ENCODE measurements at places on chromosomes 2 and 18.

GRCh38 chr2:33488715-33489540 is 12.5 kb downstream of the RASGRP3 start:
- no peak for DNase-seq

DNA sequence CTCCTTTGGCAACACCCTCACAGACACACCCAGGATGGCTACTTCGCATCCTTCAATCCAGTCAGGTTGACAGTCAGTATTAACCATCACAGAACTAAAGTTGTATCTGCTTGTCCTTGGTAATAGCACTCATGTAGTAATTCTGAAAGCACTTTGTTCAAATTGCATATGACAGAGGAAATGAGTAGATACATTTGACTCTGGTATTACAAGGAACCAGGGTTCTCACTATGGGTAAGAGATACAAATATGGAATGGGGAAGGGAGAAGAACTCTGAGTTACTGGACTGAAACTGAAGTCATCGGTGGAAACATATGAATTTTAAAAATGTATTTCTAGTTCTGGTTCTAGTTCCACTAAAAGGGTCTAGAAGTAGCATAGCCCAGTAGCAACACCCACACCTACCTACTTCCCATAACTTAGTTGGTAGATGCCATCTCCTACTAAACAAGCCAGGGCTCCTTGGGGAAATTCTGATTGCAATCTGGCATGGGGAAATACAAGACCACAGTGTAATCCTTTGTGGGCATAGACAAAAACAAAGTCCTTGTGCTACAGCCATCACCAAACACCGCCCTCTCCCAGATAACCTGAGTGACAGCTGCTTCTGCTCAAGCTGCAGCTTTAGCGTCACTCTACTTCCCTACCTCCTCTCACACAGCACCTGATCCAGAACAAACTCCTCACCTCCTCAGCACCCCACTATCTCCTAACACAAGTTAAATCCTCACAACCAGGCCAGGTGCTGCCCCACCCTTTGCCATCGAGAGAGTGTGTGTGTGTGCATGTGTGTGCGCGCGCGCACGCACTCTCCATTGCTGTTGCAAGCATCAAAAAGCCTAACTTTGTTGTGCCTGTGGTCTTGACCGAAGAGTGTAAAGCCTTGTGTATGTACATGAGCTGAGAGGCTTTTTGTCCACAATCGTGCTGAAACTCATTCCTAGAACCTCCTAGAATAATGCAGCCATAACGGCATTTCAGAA is 31.4 kb upstream of the CD226 start:
- DNase-seq: no peak

DNA sequence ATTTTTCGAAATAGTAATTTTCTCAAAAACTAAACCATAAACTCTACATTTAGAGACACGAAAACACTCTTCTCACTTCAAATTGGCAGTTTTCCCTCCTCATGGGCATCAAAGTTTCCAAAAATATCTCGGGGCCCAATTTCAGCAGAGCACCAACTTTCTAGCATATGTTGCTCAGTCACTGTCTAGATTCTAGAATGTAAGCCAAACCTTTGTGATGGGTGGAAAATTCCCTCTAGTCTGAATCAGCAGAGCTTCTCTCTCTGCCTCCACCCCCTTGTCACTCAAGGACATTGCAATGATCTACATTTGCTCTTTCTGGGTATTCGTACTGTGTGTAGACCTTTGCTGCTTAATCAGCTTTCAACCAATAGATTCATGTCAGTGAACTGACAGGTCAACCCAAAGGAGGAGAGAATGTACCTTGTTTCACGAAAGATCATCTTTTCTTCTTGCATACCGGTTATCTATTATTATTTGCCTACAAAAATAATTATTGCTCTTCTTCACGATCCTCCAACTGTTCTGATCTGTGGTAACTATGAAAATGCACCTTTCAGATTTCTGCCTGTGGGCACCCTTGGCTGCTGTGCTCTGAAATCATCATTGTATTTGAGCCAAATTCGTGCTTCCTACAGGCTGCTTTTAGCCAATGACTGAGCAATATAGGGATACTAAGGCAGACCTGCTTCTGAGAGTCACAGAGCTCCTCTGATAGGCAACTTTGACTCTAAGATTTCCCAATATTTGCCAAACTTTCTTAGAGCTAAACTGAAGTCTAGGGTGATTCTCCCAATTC is 38.7 kb upstream of the GLS start:
- DNase-seq: no peak

- DNase-seq: no peak
Observed at GRCh38 chr2:239586651-239587310, 186.0 kb upstream of the HDAC4 start.

DNA sequence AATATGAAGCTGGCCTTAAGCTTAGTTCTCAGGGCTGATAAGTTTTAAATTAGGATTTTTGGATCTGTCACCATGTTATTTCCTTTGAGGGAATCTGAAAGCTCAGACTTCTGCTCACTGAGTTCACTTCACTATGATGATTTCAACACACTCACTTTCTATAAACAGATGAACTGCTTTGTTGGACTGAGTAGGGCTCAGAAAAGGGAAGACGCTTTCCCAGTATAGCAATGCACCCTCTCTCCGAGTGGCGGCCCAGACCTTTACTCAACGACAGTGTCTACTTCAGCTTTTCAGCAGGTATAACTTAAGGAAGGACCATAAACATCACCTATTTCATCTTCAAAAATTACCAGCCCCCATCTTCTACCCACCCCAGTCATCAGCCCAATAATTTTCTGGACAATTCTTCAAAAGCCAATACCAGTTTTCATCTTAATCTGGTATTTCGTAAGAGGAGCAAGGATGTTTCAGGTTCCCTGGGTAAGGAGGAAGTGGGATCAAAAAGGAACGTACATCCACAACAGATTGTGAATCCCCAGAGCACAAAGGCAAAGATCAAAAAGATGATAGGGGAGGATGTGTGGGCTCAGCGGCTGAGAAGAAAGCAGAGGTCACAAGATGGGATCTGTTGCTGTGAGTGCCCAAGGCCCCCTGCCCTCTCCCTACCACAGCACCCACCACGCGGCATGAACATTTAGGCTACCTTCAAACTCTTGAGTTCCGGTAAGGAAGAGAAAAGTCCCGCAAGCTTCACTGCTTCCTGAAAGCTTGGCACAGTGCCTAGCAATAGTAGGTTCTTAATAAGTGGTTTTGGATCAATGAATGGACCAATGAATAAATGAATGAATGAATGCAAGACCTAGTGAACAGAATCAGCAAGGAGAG is 41.9 kb downstream of the LPIN2 start:
- DNase-seq: no peak

DNA sequence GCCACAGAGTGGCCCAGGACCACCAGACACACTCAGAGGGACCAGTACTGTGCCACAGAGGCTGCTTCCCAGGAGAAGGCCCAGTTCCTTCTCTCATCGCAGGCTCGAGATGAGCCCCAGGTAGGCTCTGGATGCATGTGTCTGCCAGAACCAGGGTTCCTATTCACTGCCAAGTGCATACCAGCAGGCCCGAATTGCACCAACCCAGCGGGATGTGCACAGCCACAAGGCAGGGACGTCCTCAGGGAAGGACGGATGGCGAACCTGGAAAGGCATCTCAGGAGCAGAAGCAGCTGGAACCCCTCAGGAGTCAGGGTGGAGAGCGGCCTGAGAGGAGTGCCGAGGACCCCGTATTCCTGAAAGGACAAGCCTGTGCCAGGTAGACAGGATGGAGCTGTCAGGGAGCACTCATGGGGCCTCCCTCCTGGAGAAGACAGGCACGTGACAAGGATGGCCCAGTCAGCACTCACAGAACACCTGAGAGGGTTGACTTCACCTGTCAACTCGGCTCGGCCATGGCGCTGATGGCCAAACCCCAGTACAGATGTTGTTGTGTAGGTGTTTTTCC is 73.7 kb downstream of the PTGR3 start:
- DNase-seq: no peak

GRCh38 chr2:10355471-10356438 is 53.1 kb downstream of the HPCAL1 start:
- no peak for DNase-seq

- DNase-seq: no peak
Observed at GRCh38 chr18:53796040-53796729, 428.3 kb downstream of the MBD2 start.

DNA sequence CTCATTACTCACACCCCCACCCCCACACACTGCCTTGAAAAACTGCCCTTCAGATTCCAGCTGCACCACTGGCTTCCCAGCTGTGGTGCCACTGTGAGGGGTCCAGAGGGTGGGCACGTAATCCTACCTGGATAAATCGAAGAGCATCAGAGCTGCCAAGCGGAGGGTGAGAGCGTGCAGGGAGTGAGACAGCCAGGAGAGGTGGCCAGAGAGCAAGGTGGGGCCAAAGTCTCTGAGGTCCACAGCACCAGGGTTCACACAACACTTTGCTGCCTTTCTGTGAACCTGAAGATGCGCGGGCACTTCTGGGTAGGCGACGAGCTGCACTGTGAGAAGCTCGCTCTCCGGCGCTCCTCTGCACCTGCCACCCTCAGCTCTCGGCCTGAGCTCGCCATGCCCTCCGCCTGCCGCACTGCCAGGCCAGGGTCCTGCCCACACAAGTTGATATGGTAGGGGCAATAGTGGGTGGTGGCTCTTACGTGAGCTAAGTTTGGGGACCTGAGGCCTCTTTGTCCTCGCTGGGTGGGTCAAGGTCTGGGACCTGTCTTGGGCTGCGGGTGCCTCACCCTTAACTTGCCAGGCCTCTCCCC is 83.9 kb downstream of the MARCO start:
- DNase-seq: no peak

DNA sequence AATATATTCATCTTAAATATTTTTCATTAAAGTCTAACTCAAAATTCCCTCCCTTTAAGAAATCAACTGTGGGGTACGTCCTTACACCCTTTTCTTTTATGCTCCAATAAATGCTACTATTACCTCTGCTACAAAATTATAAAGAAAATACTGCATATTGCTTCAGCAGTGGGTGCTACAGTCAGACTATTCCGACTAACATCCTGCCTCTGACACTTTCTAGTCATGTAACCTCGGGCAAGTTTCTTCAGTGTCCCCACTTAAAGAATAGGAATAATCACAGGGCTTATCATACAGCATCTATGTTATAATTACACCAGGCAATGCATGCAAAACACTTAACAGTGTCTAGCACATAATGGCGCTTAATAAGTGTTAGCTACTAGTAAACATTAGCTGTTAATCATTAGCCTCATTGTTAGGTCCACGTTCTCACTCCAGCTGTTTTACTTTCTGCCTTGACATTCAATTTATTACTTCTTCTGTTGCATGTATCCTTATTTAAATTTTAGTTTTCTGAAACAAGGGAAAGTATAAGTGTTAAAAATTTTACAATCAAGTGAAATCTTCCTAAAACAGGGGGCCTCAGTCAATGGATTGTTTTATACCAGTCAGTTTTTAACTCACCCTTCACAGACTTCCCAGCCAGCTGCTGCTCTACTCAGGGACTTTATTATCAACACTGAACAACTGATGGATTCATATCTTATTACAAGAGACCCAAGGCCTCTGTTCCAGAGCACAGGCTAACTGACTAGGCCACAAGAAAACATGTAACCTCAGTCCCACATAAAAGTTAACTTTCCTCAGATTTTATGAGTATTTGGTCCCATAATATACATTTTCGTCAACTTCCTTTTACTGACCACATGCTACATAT is 54.0 kb downstream of the CLASP1 start:
- no peak for DNase-seq

GRCh38 chr2:127231130-127231865 is 11.2 kb upstream of the CYP27C1 start:
- no peak for DNase-seq

DNA sequence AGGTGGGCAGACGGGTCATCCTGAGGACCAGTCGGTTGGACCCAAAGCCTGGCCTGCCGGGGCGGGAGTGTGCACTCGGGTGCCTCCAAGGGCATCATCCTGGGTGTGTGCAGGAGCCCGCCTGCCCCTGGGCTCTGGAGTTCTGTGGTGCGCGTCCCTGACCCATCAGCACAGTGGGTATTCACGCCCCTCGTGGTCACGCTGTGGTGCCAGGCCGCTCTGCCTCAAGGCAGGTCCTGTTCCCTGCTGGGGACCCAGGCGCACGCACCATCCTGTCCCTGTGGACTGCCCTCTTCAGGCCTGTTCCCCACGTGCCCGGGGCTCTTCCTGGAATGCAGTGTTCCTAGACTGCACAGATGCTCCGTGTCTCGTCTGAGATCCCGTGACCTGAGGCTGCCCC is 14.3 kb upstream of the D2HGDH start:
- DNase-seq: no peak

DNA sequence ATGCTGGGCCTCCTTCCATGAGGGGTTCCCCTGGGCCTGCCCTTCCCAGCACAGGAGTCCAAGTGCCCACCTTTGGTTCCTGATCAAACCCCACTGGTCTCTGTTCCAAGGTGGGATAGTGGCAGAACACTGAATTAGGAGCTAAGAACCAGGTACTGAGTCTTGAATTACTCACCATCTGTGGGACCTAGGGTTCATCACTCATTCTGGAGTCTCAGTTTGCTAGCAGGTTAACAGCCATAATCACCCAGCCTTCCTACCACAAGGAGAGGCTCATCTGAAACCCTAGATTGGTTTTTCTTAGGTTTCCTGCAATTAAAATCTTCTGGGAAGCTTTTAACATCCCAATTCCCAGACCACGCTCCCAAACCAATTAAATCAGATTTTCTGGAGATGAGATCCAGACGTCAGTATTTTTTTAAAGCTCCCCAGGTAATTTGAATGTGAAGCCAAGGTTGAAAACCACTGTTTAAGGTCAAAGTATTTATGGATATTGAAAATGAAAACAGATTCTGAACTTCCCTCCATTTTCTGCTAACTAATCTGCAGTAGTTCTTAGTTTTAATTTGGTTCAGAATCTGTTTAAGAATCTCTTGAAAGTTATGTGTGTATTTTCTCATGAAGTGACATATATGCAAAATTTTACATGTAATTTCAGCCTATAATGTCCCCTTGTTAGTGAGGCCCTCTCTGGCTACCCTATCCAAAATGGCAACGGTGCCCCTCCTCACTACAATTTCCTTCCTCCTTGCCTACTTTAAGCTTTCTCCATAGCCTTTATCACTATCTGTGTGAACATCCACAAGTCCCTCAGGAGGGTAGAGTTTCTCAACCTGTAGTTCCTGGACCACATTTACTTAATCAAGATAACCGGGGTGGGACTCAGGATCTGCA is 166.5 kb upstream of the CXCR4 start:
- no peak for DNase-seq

GRCh38 chr2:236129935-236130334 is 38.3 kb downstream of the GBX2 start:
- DNase-seq: no peak

- DNase-seq: no peak
Observed at GRCh38 chr2:189297446-189297845, 117.9 kb upstream of the COL5A2 start.

DNA sequence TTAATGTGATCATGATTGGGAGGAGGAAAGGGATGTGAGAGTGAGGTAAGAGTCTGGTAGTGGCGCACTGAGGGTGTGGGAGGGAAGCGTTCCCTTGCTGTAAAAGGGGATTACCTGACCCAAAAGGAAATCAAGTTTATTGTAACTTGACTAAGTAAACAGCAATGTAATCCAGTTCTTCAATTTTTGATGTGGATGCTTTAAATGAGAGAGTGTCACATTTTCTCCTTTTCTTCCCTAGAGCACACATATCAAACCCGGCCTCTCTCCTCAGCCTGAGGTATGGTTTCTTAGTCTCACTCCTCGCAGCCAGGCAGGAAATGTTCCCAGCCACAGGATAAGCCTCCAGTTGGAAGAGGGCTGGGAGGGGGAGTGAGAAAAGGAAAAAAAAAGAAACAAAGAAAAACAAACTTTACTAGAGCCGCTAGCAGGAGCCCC is 688 bp upstream of the ARHGAP28 start:
- no peak for DNase-seq

GRCh38 chr2:157920736-157921135 is 44.6 kb upstream of the ACVR1 start:
- DNase-seq: no peak

- no peak for DNase-seq
Observed at GRCh38 chr2:117691595-117691994, 122.9 kb upstream of the DDX18 start.

All from hematopoietic multipotent progenitor cell treated with erythropoietin and hydrocortisone succinate and interleukin-3 and kit ligand, for 15 days (in vitro differentiated cells).